ENCODE measurements at places on chromosomes 12 and 14. TPM values are rescaled to one million over a fixed set of nuclear protein-coding genes. Genes with fewer than 3 reads are reported as not detected.

DNA sequence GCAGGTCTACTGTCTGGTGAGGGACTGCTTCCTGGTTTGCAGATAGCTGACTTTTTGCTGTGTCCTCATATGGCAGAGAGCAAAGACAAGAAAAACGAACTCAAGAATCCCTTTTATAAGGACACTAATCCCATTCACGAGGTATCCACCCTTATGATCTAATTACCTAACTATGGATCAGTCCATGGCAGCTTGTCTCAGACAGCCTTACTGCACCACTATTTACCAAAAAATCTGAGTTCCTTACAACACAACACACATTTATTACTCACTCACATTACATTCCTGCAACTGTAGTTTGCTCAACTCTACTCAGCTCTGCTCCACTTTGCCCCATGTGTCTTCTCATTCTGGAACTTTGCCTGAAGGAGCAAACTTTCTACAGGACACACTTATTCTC, 10.1 kb upstream of the SLC6A15 start:
- no peak for DNase-seq

DNA sequence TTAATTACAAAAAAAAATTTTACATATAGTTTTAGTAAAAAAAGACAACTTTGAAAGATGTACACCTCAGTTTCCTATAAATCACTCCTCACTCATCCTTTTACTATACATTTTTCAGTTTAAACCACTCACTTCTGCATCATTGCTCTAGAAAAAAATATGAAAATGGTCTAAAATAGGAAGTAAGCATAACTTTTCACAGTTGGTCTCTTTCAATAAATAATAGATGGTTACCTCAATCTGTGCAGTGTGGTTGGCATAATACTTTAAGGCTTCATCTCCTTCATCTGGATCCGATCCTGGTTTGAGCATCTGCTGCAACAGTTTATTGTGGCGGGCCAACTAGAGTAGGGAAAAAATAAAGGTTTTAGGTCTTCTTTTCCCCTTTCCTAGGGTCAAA, 247.9 kb downstream of the SSPN start:
- no peak for DNase-seq

GRCh38 chr14:98280436-98280835, 991.6 kb downstream of the BCL11B start:
- DNase-seq: no peak

The LBHD2 gene
- not detected for total RNA-seq

DNA sequence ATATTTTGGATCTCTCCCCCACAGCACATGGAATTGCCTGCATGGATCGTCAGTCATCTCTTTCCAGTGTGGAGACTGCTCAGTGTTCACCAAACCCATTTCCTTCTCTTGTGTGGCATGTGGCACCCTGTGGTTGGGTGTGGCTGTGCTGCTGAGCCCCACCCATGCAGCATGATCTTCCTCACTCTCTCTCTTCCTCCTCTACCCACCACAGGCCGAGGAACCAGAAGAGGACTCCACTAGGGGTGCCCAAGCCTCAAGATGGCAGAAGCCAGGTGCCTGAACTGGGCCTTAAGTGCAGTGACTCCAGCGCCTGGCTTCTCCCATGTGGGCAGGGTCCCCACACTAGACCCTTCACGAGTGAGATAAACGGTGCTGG, 66.8 kb upstream of the GPR68 start:
- DNase-seq: no peak
